Cortex of kidney (tissue), 1 donor: ENCODE measurements at places on chromosomes 3 and 15.

DNA sequence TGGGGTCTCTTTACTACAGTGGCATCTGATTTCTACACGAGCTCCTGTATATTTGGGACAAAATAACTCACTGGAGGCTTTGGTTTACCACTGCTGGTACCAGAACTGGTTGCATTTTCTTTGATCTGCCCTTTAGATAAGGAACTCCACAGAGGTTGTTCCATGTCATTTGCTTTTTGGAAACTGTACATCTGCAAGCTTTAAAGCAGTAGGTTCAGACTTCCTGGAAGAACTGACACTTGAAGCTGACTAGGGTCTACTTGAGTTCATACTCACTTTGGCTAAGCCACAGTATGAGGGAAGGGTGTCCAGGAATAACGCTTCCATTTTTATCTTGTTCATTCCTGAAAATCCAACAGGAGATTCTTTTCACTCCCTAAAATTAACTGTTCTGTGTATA is 86.4 kb downstream of the WWTR1 start:
- no peak for DNase-seq

- DNase-seq, result no peak
Measured at GRCh38 chr15:93244696-93245660, 156.0 kb upstream of the RGMA start.

GRCh38 chr3:189360291-189360690 is 188.5 kb downstream of the TPRG1 start:
- DNase-seq, result no peak

DNA sequence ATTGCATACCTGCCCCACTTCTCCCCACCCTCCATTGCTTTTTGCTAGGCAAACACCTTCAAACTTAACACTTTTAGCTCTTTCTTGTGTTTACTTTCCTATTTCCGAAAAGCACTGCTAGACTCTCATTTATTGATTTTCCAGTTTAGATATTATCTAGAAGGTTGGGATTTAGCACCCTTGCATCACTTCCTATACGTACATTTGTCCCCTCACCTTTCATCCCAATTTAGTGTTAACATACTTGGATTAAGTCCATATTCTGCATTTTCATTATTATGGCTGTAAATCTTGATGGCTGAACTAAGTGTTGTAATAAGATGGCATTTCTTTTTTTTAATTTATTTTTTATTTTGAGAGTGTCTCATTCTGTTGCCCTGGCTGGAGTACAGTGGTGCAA is 39.5 kb downstream of the GOLGA6L10 start:
- no peak for DNase-seq

- no peak for DNase-seq
Measured at GRCh38 chr3:133759740-133760305, 13.6 kb downstream of the TF start.

- no peak for DNase-seq
Measured at GRCh38 chr3:62888180-62888579, 13.0 kb upstream of the CADPS start.

DNA sequence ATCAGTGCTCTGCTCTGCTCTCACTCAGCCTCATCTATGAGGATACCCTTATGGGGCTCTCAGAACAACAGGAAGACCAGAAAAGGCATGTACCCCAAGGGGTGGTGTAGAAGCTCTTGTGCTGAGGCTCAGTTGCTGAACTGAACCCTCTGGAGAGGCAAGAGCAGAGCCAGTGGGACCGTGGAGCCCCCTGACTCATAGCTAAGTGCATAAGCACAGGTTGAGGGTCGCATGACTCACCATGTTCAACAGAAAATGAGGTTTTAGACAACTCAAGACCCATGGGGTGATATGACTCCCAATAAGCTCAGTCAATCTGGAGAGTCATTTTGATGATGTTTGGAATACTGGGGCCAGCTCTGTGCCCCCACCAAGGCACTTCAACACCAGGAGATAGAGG is 37.3 kb downstream of the CRYGS start:
- DNase-seq, result no peak

- DNase-seq, result no peak
Measured at GRCh38 chr15:83308671-83309070, 24.2 kb upstream of the BNC1 start.
